ENCODE measurements at places on chromosomes 11 and 22. TPM values are rescaled to one million over a fixed set of nuclear protein-coding genes. Genes with fewer than 3 reads are reported as not detected.

GRCh38 chr11:7081441-7081840 is 7.4 kb upstream of the RBMXL2 start:
- DNase-seq = no peak

DNA sequence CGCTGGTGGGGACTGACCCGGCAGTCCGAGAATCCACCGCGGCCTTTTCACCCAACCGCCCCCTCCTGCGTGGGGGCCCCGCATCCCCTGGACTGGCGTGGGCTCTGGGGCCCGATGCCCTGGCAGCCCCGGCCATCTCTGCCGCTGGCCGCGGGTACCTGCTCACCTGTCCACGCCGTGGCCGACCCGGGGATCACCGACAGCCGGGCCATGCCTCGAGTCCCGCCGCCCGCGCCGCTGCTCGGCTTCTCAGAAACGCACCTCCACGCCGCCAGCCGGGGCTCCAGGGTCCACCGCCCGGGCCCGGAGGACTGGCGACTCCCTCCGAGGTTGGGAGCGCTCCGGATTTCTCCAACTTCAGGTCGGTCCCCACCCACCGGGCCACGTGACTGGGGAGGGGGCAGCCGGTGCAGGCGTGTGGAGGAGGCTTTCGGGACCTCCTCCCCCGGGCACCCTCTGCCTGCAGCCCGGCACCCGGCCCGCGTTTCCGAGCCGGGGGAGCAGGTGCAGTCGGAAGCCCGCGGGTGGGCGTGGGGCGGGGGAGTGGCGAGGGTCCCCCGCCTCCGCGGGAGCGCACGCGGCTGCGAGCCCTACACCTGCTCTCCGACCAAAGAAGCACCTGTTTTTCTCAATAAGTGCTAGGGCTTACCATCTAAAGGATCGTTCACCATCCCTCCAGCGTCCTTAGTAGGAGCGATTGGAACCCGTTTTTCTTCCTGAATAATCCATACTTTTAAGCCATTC is 554 bp upstream of the NRIP3 start:
- no peak for DNase-seq

The CHRM4 gene
- polyA plus RNA-seq = 0.08 TPM

DNA sequence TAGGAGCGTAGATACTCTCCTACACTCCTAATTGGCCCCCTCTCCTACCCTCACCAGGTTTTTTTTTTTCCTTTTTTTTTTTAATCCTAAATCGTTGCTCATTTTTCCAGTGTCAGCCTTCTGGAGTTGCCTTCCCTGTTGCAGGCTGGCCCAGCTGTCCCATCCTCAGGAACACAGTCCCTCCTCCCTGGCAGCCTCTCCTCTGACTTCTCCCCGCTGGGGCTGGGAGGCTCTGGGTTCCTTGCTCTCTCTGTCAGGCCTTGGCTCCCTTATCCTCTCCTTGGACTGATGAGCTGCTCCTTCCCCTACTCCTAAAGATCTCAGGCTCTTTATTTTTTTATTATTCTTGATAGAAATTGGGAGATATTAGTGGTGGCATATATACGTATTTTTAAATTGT is 62.2 kb downstream of the PKNOX2 start:
- DNase-seq = no peak

GRCh38 chr11:120744016-120744994 is 232.8 kb downstream of the GRIK4 start:
- no peak for DNase-seq

All from heart left ventricle (tissue), 16 donors.